ENCODE measurements at places on chromosomes 5 and 9. TPM values are rescaled to one million over a fixed set of nuclear protein-coding genes. Genes with fewer than 3 reads are reported as not detected.

Gene CDH10
- polyA plus RNA-seq: 0.63 TPM

Gene MLANA
- not detected for polyA plus RNA-seq

Gene SLC6A19
- polyA plus RNA-seq: 0.01 TPM

Gene IFNK
- not detected for polyA plus RNA-seq

Gene APBA1
- polyA plus RNA-seq: 0.22 TPM

Gene CDH9
- polyA plus RNA-seq: not detected

Gene NPR3
- polyA plus RNA-seq: 18.0 TPM

Gene SH2D3C
- polyA plus RNA-seq: 0.04 TPM

Gene DYNC2I2
- polyA plus RNA-seq: 117 TPM

Gene SSNA1
- polyA plus RNA-seq: 102 TPM

Gene INSL4
- 8.6 TPM for polyA plus RNA-seq

Gene CXCL14
- 0.15 TPM for polyA plus RNA-seq

Gene F2RL2
- 5.6 TPM for polyA plus RNA-seq

Gene PDE8B
- 4.0 TPM for polyA plus RNA-seq

Gene SNCAIP
- polyA plus RNA-seq: not detected
